ENCODE measurements at places on chromosomes 13 and 19.

GRCh38 chr13:97231118-97231828, 9.1 kb downstream of the MBNL2 start:
- DNase-seq: no peak

DNA sequence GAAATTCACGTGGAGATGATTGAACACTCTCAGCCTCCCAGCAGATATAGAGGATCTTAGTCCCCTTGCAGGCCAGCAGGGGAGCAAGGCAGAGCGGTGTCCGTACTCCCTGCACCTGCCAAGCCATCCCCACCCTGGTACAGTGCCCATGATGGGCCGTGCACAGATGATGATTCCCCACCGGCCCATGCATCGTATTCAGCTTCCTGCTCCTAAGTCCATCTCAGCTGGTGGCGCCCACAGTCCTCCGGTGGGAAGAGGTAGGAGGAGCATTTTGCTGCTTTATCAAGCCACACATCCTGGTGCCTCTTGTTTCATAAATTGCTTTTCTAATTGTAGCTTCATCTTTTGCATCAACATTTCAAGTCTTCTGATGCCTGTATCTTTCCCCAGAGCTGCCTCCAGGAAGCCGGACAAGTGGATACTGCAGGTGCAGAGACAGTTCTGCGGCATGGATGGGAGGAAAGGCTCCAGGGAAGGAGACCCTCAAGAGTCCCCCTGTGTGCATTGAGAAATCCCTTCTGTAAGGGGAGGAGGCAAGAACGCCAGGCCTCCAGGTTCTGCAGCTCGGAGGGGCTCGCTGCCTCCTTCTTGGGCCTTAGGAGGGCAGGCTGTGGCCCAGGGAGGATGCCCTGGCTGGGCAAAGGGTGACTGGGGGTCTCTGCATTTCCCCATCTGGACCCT, 55.3 kb downstream of the F2RL3 start:
- no peak for DNase-seq

DNA sequence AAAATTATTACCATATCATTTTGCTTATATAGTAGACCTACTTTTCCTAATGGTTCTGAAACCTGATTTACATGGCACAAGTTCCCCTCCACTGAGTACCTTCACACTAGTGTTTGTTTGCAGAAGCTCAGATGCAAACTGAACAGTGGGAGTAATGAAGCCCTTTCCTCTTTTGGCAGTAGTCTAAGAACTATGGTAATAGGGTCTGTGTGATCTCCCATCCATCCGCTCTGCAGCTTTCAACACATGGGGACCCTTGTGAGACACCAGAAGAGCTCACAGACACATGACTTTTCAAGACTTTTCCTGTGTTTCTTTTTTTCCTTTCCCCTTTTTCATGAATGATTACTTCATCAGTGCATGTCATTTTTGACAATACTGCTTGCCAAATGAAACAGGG, 336.0 kb downstream of the ATP8A2 start:
- DNase-seq: no peak

DNA sequence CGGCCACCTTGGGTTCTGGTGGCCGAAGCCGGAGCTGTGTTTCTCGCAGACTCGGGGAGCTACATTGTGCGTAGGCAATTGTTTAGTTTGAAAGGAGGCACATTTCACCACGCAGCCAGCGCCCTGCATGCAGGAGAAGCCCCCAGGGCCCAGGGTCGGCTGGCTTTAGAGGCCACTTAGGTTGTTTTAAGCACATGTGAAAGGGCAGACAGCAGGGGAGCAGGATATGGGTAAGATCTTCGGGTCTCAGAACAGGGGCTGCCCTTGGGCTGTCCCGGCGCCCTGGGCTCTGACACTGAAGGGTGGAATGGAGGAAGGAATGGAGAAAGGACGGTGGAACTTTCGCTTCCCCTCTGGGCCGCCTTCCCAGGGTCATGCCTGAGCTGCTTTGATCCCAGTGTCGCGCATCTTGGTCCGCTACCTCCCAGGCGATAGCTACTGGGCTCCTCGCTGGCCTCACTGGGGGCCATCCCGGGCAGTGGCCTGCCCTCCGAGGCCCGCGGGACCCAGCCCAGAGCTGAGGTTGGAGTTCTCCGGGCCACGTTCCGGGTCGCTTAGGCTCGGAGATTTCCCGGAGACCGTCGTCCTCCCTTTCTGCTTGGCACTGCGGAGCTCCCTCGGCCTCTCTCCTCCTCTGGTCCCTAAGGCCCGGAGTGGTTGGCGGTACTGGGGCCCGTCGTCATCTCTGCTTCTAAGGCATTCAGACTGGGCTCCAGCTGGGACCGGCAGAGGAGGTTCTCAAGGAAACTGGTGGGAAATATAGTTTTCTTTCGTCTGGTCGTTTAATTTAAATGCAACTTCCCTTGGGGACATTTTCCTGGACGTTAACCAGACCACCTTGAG, 4.3 kb upstream of the POU4F1 start:
- DNase-seq: no peak

DNA sequence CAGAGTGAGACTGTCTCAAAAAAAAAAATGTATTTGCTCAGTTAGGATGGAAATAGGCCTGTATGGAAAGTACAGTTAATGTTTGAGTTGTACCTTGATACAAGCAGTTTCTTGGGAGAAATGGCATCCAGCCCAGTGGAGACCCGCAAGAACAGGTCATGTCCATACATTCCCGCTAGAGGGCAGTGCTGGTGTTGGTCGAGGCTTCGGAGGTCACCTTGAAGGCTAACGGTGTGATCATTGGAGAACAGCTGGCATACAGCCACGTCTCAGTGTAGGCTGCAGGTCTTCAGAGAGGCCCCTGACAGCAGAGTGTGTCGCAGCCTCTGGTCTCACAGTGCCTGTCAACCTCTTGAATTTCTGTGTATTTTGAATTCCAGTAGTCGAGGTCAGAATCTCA, 7.5 kb downstream of the ZNF610 start:
- no peak for DNase-seq

DNA sequence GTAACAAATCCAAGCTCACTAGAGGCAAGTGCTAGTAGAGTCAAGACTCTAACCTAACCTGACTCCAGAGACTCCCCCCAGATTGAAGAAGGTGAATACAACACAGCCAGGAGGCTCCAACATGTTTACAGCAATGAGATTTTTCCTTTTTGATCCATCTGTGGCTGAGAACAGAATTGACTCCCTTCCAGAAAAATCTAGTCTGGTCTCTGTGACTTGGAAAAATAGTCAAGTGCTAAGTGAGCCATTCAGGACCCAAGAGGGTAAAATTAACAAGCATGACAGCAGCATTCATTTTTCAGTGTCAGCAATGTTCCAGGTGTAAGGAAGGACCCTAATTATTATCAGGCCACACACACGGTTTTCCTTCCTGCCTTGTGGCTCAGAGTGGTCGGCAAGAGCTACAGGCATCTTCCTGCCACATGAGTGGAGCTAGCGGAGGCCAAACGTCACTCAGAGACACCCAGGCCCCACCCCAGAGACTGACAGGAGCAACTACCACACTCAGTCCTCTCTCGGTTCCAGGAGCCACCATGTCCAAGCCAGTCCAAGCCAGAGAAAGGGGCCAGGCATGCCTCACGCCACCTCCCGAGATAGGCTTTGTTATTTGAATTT, 395.1 kb downstream of the FOXO1 start:
- DNase-seq: no peak

GRCh38 chr19:11338121-11338520, 1.3 kb downstream of the RAB3D start:
- DNase-seq: no peak

DNA sequence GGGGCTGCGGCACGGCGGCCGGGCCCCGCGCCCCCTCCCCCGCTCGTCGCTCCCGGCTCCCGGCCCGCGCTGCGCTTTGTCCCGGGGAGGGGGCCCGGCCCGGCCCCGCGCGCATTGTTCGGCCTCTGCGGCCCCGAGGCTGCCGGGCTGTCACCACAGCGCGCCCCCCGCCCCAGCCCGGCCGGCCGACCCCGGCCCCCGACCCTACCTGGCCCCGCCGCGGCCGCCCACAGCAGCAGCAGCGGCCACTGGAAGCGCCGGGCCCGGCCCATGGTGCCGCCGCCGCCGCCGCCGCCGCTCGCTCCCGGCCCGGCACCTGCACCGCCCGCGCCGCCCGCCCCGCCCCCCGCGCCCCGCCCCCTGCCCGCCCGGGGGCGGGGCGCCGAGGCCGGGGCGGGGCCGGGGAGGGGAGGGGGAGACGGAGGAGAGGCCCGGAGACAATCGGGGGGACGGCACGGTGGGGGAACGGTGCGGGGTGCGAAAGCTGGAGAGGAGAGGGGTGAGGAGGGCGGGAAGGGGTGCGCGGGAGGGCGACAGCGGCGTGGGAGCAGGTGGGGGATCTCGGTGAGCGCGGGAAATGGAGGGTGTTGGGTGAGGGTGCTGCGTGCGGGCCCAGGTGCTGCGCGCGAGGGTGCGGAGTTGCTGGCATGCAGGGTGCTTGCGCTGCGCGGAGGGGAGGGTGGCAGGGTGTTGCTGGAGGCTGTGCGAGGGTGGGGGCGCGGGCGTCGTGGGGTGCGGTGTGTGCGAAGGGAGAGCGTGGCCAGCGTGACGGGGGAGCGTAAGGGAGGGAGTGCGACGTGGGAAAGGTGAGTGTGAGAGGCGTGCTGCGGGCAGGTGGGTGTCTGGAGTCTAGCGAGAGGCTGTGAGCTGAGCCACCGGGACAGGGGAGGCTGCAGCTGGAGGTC, at the start of gene CADM4:
CADM4 (minus strand) TSS at position 332 of the 905 bp plus-strand sequence; CDS start at position 272, 60 bp downstream.
- DNase-seq: peak; percentile 43

GRCh38 chr13:92346046-92346445, 880.6 kb upstream of the GPC6 start:
- DNase-seq: no peak

GRCh38 chr19:17775245-17775927, 19.6 kb upstream of the B3GNT3 start:
- no peak for DNase-seq

DNA sequence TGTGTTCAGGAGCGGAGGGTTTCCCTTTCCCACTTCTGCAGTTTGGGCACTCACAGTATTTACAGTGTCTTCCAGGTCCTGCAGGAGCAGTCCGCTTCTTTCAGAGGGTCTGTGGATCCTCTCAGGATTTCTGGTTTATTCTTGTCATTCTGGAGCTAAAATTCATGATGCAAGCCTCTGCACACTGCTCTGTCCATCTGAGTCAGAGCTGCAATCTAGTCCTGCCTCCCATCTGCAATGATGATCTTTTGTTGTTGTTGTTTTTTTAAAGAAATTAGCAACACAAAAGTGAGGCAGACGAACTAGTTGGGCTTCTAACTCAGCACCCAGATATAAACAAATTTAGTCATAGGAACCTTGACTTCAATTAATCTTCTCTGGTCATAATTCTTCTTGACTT, 86.5 kb downstream of the DLEU7 start:
- no peak for DNase-seq

- no peak for DNase-seq
These were observed 103.3 kb downstream of the DLEU7 start for GRCh38 chr13:50740052-50740741.

DNA sequence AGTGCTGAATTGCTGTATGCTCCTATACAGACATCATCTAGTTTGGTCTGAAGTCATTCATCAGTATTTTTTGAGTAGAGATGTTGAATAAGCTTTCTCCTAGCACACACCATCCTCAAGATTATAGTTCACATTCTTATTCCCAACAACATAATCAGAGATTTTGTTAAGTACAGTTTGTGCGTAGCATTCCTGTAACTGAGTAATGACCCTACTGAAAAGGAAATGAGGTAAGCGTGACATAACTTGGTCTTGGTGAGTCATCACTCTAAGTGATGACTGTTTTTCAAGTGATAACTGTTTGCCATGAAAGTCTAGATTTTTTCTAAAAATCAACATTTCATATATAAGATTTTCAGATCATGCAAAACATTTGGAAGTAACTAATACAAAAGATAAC, 18.5 kb upstream of the FAM216B start:
- DNase-seq: peak; percentile 55

GRCh38 chr13:45974500-45974899, 78.0 kb downstream of the ZC3H13 start:
- DNase-seq: peak; percentile 4

GRCh38 chr19:46461537-46461936, 9.8 kb downstream of the PNMA8A start:
- peak; percentile 81 for DNase-seq

- no peak for DNase-seq
These were observed 513.7 kb downstream of the GPC6 start for GRCh38 chr13:93740334-93740733.

GRCh38 chr13:91762957-91763356, 364.5 kb downstream of the GPC5 start:
- no peak for DNase-seq

GRCh38 chr19:48395170-48395455, 1.6 kb downstream of the GRIN2D start:
- DNase-seq: no peak

- no peak for DNase-seq
These were observed 5.6 kb downstream of the TCF3 start for GRCh38 chr19:1646659-1647453.

GRCh38 chr19:1902923-1903322, 2.3 kb upstream of the ADAT3 start:
- no peak for DNase-seq

GRCh38 chr13:100987948-100988347, 313.4 kb upstream of the TMTC4 start:
- no peak for DNase-seq

DNA sequence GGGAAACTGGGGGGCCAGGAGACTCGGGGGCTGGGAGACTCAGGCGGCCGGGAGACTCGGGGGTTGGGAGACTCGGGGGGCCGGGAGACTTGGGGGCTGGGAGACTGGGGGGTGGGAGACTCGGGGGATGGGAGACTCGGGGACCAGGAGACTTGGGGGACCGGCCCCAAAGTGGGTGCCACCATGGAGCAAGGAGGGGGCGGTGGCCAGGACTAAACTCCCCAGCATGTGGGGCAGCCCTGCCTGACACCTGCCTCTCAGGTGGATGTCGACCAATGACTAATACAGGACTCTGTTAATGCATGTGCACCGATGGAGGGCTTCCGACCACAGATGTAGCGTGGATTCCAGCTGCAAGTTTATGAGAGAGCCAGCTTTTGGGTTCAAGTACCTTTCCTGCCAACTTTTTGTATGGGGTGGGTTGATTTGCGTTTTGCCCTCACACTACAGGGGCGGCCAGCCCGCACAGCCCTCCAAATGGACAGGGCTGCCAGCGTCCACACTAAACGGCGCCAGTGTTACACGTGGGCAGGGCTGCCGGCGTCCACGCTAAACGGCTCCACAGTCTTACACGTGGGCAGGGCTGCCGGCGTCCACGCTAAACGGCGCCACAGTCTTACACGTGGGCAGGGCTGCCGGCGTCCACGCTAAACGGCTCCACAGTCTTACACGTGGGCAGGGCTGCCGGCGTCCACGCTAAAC, 62.2 kb downstream of the RASA3 start:
- no peak for DNase-seq
